ENCODE measurements at places on chromosomes 16 and 17.
A peak's percentile ranks its signal among the peaks of the same experiment; 100 is the strongest.

DNA sequence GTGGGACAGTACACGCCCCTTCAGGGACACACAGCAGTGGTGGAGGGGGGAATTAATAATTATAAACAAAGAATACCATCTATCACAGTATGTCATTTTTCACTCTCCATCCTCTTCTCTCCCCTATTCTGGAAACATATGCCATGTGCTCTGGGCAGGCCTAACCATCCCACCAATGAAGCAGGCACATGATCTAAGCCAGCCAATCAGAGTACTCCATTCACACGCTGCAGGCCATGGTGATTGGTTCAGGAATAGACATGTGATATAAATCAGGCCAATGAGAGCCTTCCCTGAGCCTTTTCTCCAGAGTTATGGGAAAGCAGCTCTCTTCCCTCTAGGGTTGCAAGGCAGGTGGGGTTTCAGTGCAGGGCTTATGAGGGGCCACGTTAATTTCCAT lies 36.5 kb downstream of the GSG1L start:
- DNase-seq: no peak

DNA sequence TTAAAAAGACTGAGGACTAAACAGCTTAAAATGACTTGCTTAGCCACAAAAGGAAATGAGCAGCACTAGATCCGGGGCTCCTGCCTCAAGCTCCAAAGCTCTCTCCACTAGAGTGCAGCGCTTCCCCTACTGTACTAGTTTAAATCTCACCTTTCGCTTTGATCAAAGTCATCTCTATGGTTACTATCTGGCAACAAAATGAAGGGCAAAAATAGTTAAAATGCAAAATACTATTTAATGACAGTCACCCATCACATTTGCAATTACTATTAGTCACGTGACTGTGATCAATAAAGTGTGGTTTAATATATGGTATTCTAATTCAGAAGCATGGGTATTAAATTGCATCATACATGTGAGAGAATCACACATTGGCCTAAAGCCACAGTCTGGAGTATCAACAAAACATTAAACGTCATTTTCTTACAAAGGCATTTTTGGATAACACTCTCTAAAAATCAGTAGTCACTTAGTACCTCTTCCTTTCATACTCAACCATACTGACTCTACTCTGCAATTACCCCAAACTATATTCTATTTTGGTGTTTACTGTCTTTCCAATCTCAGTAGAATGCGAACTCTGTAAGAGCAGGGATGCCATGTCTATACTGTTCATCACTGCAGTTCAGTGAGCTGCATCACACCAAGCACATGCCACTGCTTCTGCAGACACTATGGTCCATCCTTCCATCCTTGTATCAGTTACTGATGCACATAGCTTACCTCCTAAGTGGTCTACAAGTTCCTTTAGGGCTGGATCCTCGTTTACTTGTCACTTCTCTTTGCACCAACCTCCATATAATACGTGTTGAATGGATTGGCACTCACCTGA lies 6.2 kb downstream of the PSMD12 start:
- no peak for DNase-seq

- peak; percentile 93 for DNase-seq
Observed at GRCh38 chr17:81419319-81419885, 24.1 kb downstream of the BAHCC1 start.

DNA sequence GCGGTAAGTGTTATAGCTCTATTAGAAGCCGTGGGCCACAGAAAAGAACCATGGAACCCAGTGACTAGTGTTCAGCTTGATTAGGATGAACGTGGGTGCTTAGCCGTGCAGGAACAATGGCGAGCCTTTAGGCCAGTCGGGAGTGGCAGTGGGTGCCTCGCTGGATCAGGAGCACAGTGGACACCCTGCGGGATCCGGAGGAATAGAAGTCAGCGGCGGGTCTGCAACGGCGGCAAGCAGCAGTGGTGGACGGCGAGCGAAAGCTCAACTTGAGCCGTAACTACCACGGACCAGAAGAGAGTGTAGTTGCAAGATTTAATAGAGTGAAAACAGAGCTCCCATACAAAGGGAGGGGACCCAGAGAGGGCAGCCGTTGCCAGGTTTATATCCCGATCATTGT lies 37.3 kb upstream of the CDH15 start:
- no peak for DNase-seq

DNA sequence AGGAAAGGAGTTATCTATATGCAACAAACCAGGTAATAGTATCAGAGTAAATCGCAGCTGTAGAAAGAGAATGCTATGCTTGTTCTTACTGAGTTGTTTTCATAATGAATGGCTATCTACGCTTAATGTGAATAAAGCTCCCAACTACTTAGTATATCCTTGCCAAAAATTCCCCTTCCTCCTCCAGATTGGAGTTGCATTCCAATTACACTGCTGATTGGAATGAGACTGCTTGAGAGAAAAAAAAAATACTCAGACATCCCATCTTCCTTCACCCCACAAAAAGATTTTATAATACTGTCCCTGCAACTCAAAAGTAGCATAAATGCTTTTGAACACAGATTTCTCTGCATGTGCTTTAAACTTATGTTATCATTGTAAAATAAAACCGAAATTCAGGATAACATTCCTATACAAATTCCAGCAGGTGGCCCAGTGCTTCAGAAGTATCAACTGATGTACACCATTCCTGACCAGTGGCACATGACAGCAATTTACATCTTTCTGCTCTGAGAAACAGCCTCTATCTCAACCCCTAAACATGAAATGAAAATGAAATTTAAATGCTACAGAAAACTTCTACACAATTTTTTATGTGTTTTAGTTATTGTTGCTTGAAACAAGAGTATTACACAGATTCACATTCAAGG lies 47.0 kb downstream of the SMURF2 start:
- no peak for DNase-seq

DNA sequence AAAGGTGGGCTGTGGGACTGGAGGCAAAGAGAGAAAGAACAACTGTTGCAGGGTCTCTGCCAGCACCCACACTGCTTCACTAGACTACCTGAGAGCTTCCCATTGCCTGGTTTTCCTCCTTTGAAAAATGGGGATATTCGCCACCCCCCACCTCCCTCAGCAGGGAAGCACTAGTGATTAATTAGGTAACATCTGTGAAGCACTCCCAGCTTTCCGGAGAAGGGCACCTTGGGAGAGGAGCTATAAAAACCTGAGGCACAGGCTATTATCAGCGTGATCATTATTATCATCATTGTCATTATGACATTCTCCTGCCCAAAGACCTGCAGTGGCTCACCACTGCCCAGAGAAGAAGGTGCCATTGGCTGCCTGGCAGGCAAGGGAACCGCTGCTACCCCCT lies 83.5 kb downstream of the XYLT1 start:
- no peak for DNase-seq

DNA sequence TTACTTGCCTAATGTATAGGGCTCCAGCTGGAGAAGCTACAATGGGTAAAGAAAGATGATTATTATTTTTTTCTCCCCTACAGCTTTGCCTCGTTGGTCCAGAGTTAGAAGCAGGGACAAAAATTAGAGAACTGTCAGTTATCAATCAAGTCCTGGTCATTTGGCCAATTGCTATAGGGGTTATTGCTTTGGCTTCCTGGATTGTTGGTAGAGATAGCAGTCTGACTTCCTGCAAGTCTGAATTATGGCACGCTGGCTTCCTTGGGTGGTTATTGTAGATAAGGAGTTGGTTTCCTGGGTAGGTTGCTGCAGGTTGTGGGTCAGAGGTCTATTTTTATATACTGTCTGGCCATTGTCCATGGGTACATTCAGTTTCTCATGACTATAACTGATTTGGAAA lies 84.7 kb upstream of the ELAC2 start:
- DNase-seq: no peak

DNA sequence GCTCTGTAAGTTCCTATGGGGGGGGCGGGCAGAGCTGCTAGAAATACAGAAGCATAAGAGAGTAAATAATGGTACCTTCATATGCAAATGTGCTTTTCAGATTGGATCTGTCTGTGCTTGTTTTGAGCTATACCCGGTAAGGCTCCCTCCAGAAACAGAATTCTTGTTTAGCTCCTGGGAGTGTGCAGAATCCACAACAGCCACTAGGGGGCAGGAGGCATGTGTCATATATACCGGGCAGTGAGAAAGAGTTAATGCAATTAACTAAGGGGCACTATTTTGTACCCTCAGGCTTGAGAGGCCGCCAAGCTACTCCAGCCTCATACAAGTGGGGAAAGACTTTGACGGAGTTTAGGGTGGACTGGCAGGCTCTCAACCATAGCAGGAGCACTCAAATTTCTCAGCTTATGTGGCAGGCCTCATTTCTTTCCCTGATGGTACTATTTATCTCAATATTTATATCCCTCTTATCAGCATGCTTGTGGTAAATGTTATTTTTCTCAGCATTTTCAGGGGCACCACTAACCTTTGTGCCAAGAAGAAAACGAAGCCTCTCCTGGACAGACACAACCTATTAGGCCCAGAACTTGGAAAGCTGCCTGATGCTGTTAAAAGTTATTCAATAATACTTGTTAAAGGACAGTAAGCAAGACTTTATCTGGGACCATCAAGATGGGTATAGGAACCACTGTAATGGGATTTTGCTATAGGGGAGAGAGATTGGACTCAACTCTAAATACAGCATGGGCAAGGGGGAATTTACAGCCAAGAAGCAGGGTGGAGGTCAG lies 10.7 kb upstream of the CENPV start:
- peak; percentile 70 for DNase-seq

DNA sequence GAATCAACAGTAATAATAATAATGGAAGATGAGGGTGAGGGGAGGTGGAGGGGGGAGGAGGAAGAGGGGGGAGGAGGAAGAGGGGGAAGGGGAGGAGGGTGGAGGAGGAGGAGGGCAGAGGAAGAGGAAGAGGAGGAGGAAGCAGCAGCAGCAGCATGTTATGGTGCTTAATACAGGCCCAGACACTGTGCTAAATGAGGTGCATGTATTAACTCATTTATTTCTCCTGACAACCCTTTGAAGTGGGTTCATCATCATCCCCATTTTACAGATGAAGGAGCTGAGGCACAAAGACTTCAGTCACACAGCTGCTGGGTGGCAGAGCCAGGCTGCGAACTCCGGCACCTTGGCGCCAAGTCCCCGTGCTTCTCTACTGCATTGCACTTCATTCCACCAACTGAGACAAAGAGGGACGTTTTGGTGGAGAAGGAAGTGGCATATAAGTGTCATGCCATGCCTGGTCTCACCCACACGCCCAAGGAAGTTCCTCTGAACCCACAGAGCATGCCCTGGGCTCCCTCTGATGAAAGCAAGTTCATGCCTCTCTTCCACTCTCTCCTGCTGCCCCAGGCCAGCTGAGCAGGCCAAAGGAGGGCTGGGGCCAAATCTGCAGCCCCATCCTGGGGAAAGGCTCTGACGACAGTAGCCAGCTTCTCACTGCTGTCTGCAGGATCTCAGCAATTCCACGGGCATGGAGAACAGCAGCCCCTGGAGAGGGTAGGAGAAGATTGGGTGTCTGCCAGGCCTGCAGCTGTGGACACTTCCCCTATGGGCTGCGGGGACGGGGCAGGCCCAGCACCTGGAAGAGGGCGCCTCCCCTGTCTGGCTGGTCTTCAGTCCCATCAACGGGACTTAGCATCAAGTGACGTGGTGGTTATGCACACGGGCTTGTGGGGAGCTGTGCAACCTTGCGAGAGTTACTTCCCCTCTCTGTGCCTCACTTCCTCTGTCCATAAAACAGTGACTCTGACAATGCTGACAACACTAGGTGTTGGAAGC lies 21.8 kb downstream of the XYLT1 start:
- DNase-seq: peak; percentile 75

DNA sequence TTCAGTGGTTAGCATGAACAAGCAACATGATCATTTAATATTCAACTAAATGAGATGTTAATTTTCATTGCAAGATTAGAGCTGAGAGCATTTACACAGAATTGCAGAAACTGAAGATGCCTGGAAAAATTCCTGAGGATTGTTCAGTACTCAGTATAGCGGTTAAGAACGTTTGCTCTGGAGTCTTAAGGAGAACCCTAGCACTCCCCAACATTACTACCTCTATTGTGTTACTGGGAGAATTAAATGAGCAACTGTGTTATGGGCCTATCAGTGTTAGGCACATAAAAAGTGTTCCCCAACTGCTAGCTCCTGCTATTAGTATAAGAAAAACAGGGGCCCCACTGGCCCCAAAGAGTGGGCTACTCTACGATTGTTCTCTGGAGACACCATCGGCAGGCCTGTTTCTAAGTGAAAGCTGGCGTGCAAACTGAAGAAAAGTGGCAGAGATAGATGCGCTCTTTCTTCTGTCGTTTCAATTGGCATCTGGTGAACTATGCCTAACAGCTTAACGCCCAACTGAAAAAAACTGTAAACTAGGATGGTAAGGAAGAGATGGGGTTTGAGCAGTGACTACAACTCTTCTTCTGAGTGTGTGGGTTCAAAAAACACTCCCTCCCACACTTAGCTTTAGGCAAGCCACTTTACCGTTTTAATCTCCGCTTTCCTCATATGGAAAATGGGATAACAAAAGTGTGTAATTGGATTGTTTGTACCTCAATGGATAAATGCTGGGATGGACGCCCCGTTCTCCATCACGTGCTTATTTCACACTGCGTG lies 1.3 kb downstream of the CDR2 start:
- no peak for DNase-seq

GRCh38 chr16:2176047-2176446 lies 20.4 kb downstream of the CASKIN1 start:
- DNase-seq: no peak

DNA sequence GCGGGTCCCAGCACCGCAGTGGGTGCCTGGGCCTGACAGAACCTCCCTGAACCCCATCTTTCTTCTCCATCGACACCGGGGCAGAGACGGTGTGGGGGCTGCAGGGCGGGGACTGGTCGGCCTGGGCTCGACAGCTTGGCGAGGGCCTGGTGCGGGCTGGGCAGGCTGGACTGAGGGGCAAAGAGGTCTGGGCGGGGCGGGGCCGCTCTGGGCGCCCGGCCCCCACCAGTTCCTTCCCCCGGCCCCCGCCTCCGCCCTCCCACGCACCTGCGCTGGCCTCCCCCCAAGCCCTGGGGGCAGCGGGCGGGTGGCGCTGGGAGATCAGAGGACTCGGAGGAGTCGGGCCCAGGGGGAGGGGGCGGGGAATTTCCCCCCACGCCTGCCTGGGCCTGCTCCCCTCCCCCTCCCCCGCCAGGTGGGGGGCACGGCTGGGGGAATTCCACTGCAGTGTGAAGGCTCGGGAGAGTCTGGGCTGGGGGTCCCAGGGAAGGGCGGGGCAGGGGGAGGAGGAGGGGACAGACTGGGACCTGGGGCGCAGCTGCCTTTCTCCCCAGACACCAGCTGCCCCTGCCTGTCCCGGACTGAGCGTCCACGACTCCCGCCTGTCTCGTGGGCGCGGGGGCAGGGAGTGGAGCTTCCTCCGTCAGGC lies 877 bp upstream of the KREMEN2 start:
- no peak for DNase-seq

DNA sequence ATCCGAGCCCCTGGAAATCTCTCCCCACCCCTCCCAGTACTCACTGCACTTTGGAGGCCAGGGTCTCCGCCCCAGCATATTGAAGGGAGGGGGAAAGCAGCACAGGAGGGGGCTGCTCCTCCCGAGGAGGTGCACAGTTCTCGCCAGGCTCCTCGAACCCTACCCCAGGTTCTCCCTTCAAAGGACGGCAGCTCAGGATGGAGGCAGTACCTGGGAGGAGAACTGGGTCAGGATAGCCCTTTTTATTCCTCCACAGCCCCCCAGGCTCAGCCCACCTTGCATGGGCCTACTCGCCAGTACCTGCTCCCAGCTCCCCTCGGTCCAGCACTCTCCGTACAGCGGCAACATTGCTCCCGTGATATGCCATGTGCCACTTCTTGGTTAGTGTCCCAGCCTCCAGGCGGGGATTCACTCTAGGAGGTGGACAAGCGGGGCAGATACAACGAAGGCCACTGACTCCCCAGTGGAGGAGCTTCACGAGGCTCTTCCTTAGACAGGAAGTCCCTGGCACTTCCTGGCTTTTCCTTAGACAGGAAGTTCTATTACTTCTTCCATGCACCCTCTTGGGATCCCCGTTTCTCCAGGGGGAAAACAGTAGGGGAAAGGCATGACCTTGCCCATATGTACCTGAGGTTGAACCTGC lies 2.1 kb upstream of the GPS2 start:
- no peak for DNase-seq

Measured in right hindlimb (tissue), 1 donor.